ENCODE measurements at places on chromosomes 11 and 22.

DNA sequence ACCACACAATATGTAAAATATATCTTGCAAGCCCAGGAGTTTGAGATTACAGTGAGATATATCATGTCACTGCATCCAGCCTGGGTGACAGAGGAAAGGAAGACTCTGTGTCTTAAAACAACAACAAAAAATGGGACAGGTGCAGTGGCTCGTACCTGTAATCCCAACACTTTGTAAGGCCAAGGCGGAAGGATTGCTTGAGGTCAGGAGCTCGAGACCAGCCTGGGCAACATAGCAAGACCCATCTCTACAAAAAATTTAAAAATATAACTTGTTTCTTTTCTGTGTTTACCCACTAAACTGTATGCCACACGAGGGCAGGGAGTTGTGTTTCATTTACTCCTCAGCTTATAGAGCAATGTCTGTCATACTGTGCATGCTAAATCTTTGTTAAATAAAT is 3.1 kb downstream of the ZNF280A start:
- no peak for DNase-seq

GRCh38 chr11:85710917-85711316 is 24.9 kb upstream of the CCDC89 start:
- no peak for DNase-seq

- peak; percentile 63 for DNase-seq
Measured at GRCh38 chr11:1837171-1838076, 1.4 kb upstream of the TNNI2 start.

DNA sequence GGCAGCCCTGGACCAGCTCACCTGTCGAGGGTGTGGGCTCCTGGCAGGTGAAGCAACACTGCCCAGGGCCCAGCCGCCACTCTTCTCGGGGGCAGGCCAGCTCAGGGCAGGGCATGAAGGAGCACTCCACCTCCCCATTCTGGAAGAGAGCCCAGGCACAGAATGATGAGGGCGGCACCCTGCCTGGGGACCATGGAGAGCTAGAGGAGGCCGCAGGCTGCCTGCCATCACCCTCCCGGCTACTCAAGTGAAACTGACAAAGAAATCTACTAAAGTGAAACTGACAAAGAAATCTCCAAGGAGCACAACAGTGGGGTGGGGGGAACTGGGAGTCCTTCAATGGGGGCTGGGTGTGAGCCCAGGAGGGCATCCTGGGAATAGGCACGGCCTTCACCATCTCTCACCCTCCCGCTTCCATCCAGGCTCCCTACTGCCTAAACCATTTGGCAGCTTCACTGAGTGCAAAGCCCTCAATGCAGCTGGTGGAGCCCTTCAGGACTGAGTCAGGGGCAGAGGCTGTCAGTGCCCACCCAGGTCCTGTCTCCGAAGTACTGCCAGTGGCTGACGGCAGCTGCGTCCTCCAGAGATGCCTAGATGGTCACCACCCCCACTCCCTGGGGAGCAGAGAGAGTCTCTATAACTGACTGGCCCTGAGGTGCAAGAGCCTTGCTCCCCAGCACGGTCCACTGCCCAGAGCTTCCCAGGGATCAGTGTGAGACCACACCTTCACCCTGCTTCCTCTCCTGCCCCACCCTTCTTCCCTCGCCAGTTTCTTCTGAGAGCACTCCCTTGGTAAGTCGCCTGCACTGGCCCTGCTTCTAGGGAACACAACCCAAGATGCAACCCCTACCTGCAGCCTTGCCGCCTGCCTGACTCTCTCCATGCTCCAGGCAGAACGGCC is 21.7 kb downstream of the VWCE start:
- DNase-seq = no peak

DNA sequence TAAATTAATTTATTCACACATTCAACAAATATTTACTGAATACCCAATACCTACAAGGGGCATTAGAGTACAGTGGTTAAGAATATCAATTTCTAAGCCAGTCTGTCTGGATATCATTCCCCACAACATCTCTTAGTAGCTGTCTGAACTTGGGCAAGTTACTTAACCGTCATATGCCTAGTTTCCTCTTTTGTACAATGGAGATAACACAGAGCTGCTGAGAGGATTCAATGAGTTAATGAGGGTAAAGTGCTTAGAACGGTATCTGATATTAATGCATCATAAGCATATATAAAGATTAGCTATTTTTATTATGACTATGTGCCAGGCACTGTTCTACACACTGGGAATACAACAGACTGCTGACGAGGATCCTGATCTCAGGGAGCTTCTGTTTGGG is 116.4 kb downstream of the APOL5 start:
- no peak for DNase-seq

DNA sequence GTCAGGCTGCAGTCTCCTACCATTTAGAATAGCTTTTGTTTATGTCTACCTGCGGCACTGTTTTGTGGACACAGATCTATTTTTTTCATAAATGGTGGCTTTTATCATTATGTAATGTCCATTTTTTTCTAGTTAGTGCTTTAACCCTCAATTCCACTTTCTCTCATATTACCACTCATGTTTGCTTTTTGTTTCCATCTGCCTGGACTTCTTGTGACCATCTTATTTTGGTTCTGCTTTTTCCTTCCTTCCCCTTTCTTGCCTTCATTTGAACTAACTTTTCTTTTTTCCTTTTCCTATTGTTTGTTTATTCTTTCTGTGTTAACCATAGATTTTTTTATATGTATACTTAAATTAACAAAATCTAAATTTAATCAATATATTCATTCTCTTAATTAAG is 98.5 kb upstream of the SLC22A12 start:
- DNase-seq = no peak

DNA sequence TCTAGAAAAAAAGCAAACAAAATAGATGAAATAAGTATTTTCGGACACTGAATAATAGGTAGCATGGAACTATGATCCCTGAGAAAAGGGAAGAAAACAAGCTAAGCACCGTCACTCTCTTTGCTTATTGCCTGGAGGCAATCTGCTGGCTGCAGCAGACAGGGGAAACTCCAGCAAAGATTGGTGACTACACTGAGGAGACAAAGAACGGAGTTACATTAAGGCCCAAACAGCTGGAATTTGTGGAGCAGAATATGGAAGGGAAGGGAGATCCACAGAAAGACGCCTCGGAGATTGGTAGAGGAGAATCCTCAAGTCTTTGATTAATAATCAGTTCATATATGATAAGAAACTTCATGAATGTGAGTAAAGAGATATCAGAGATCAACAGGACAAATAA is 150.2 kb downstream of the TYR start:
- peak; percentile 58 for DNase-seq

DNA sequence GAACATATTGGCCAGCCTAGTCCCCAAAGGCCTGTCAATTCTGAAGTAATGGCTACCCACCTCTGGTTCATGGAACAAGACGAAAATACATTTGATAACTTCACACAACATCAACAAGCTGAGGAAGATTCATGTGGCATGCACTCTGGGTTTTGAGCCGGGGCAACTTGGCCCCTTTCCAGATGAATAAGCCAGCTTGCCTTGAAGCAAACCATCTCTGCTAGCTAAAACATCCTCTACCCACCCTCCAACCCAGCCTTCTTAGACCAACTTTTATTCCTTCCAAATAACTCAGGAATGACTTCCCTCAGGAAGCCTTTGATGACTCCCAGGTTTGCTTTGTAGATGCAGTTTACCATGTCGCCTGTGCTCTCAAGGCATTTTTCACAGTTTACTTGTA is 94.4 kb downstream of the SLC1A2 start:
- no peak for DNase-seq

DNA sequence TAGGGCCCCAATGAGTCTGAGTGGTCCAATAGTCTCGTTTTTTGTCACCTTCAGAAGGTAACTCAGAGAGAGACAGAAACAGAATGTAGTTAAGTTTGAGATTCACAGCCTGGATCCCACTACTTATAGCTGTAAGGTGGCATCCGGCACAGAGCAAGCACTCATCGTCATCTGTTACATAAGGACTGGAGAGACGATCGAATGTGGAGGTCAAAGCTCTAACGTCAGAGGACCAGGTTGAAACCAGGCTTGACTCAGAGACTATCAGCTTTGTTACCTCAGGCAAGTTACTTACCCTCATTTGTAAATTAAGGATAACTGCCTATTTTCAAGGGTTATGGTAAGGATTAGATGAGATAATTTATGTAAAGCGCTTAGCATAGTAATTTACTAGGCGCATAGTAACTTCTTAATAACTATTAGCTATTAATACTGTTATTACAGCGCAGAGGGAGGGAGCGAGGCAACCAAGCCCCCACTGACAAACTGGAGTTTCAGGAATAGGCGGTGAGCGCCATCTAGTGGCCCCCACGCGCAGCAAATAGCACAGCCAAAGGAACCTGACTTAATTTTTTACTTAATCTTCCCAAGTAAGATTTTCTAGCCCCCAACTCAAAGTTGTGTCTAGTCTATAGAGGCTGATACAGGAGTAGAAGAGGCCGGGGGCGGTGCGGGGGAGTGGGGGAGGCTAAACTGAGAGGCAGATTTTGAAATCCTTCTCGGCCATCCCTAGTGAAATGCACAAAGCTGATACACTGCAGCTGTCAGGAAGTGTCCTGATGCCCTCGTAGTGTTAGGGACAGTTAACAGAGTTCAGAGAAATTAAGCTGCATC is 29.0 kb upstream of the API5 start:
- DNase-seq = peak; percentile 48

GRCh38 chr22:43126501-43127165 is 16.1 kb downstream of the BIK start:
- peak; percentile 65 for DNase-seq

Data from mesendoderm (in vitro differentiated cells).